Smooth muscle cell of the brain vasculature (primary cell): ENCODE measurements at places on chromosomes 11 and 22.

DNA sequence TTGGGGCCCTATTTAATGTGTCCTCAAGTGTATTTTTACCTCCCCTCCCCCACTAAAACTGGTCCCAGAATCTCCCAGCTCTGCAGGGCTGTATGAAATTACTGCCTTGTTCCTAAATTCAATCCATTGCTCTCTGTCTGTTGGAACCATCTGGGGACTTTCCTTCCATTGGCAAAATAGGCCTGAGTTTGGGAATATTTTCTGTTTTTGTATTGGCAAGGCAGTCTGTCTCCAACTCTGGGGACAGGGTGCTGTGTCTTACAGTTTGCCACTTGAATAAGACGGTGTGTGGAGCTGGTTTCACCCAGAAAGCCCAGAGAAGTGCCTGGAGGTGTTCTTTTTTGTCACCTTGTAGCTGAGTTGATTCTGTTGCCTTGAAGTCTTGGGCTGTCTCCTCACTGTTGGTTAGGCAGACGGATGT lies 1.3 kb downstream of the PACS1 start:
- DNase-seq: no peak

DNA sequence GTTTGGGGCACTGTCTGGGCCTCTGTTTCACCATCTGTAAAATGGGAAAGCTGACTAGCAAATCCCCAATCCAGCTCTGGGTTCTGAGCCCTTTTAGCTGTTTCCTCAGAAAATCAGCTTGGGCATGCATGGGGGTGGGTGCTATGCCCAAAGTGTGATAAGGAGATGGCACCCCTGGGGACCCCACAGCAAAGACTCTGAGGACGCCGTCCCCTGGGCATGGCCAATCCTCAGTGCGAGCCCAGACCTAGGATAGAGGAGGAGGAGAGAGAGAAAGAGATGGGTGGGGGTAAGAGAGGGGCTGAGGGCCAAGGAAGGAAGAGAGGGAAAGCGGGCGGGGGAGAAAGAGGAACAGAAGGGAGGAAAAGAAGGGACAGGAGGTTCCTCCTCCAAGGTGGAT lies 31.8 kb downstream of the TPBGL start:
- no peak for DNase-seq

- DNase-seq: no peak
Measured at GRCh38 chr11:78533399-78533798, 41.3 kb downstream of the NARS2 start.

DNA sequence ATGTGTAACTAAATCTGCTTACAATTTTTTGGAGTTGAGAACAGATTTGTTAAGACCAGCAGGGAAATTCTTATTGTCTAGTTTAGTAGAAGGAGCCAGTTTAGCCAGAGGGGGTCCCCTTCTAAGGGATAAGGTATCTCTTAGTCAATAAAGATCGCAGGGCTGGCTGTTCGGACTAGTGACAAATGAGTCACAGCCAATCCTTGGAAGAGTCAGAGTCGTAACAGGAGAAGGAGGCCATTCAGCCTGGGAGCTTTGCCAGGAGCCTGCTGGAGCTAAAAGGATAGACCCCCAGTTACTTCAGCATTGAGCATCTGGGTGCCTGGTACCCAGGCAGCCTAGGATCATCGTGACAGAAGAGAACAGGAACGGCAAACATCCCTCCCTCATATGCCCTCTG lies 191.6 kb upstream of the ARHGAP20 start:
- peak; percentile 55 for DNase-seq

DNA sequence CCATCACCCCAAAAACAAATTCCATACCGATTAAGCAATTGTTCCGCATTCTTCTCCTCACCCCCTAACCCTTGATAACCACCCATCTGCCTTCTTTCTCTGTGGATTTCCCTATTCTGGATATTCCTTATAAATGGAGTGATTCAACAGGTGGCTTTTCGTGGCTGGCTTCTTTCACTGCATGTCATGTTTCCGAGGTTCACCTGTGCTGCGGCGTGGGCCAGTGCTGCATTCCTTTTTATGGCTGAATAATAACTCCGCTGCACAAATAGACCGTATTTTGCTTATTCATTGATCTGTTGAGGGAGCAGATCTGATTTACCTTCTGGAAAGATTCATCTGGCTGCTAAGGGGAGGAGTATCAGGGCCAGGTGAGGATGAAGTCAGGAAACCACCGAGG lies 94.8 kb upstream of the ASPHD2 start:
- DNase-seq: no peak

GRCh38 chr11:32153747-32154146 lies 62.9 kb downstream of the RCN1 start:
- DNase-seq: no peak

DNA sequence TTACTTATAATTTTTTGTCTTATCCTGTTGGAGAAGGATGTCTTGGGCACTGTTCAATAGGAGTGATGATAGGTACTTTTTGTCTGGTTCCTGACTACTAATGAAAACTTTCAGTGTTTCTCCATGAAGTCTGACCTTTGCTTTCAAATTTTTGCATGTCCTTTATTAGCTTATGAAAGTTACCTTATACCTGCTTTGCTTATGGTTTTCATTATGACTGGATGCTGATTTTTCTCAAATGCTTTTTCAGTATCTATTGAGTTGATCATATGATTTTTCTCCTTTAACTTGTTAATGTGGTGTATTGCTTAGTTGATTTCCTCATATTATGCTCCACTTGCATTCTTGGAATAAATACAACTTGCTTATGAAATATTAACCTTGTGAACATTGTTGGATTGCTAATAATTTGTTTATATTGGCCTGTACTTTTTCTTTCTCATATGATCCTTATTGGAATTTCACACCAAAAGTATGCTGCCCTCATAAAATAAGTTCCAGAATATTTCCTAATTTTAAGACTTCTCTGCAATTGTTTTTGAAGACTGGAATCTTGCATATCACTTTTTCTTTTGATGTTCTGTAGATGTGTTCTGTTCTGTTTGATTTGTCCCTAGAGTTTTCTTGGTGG lies 85.0 kb upstream of the SC5D start:
- no peak for DNase-seq

DNA sequence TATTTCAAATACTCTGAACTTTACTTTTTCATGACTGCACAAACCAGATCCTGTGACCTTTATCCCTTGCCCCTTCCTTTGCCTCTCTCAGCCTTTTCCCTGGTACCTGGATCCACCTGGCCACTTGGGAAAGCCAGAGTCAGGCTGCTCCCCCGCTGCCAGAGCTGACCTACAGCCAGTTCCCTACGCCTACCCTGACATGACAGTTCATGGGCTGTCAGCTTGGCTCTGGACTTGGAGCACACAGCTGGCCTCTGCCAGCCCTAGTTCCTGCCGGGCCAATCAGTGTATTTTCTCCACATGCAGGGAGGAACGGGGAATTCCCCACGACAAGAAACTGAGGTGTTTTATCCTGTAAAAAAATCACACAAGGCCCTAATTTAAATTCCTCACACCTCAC lies 382.6 kb downstream of the INSC start:
- no peak for DNase-seq
